ENCODE measurements at places on chromosomes 12 and 14. TPM values are rescaled to one million over a fixed set of nuclear protein-coding genes. Genes with fewer than 3 reads are reported as not detected.
A peak's percentile ranks its signal among the peaks of the same experiment; 100 is the strongest.

The PTHLH gene
- polyA plus RNA-seq: 0.81 TPM

The CLECL1 gene
- 0.32 TPM for polyA plus RNA-seq

The SINHCAF gene
- polyA plus RNA-seq: 279 TPM

The BHLHE41 gene
- polyA plus RNA-seq: 1.4 TPM

DNA sequence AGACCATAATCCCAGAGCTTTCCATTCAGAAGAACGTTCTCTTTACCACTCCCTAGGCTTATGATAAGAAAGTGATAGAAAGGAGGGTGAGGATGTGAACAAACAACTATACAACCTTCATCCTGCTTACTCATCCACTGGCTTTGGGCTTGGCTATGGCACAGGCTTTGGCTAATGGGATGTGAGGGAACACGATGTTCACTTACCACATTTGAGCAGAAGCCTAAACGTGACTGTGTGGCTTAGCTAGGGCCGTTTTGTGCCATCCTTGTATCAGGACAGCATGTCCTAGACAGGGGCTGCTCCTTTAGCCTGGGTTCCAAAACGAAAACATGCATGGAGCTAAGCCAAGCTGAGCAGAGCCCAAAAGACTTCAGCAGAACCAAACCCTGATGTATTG, 118.6 kb upstream of the CCDC175 start:
- DNase-seq: no peak

GRCh38 chr14:96863327-96863985, 66.3 kb downstream of the VRK1 start:
- no peak for DNase-seq

GRCh38 chr14:51776102-51776894, 84.1 kb upstream of the GNG2 start:
- DNase-seq: peak; percentile 41

DNA sequence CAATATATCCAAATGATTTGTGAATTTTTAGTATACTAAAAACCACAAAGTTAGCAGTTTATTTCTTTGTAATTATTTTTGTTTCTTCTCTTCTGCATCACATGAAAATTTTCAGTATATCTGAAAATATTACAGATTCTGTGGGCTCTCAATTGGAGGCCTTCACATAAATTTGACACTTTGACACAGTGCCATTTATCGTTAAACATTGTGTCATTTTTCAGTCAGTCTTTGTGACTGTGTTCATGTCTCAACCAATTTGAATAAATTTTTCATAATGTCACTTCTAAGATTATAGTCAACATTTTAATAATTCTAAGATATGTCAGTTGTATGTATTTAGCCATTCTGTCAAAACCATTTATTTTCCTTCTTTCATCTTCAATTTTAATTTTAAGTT, 1303.0 kb downstream of the LRFN5 start:
- no peak for DNase-seq

DNA sequence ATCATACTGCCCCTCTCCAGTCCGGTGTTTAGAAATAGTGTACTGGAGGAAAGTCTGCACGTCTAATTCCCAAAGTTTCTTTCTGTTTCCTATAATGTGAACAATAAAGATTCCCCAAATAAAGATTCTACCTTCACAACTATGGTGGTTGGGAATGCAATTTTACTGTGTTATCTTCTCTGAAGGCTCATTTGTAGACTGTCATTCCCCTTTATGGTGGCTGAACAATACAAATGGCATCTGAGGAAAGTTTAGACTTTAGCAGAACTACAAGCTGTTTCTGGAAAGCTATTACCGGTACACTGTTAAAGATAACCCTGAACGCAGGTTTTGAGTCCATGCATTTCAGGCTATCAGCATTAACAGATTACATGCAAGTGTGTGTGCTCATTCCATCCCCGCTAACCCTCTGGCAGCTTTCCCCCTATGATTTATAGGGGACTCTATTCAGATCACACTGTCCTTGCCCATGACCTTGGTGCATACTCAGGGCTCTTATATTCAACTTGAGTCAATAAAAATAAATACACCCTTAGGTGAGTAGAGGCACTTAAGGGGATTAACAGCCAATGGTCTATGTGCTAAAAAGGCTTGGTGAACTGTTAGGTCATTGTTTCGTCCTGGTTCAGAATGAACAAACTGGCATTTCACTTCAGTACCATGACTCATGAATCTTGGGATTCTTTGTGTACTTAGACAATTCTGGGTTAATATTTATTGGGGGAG, 60.7 kb upstream of the PYGL start:
- no peak for DNase-seq

DNA sequence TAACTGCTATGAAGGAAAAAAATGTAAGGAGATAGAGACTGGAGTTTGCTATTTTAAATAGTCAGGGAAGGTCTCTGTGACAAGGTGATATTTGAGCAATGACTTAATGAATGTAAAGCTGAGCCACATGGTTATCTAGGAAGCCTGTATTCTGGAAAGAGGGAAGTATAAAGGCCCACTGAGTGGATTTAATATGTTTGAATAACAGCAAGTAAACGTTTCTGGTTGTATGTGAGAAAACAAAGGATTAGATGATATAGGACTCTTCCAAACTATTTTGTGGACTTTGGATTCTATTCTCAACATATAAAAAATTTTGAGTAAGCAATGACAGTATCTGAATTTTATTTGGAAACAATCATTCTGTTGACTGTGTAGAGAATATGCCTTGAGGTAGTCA, 5.2 kb downstream of the LRRIQ1 start:
- DNase-seq: no peak

DNA sequence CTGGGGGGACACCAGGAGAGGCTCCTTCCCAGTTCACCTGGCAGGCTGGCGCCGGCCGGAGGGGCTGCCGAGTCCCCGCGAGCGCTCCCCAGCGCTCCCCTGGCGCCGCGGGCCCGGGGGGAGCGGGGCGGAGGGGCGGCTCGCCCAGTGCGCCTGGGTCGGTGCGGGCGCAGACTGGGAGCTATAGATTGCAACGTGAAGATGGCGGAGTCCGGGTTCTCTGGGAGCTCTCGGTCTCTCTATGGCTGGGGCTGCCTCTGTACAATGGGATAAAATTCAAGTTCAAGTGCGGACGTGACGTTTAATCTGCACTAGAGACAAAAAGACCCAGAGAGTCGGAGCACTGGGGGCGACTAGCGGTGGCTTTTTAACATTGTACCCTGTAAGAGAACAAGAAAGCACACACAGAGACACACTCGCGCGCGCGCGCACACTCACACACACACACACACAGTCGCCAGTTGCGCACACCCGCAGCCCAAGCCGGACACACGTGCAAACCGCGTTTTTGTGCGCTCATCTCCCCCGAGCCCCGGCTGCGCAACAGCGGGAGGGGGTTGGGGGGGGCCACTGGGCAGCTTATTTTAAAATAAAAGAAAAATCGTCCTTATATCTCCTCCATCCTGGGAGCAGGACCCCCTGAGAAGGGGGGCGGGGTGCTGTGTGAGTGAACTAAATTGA, at the start of gene BCL11B:
Gene BCL11B (minus strand): TSS at position 247 of the 681 bp plus-strand sequence. CDS start 979 bp downstream, outside the sequence.
- peak; percentile 90 for DNase-seq

DNA sequence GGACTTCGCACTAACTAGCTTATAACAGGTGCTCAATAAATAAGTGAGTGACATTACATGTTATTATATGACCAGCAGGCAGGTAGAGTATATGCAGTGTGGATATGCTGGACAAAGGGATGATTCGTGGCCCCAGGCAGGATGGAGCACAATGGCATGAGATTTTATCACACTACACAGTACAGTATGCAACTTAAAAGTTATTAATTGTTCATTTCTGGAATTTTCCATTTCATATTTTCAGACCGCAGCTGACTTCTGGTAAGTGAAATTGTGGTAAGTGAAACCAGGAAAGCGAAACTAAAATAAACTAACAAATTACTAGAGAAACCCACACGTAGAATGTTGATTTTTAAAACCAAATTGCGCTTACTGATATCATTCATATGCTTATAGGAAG, 3.3 kb downstream of the PARP11 start:
- no peak for DNase-seq

GRCh38 chr12:117143008-117143532, 43.9 kb upstream of the TESC start:
- DNase-seq: peak; percentile 39

DNA sequence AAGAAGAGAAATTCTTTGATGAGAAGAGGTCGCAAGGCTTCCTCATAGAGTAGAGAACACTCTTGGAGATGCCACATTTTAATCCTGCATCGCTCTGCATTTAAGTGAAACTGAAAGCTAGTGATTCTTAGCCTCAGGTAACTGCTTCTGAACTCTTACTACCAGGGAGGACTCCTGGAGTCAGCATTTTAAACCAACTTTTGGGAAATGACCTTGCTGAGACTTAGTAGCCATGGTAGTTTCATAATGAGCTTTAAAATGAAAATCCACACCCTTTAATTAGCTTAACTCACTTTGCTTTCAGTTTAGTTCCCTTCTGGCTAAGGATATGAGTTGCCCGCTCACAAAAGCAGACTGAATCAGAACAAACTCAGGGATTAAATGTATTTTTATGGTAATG, 80.3 kb downstream of the SYNE2 start:
- no peak for DNase-seq

DNA sequence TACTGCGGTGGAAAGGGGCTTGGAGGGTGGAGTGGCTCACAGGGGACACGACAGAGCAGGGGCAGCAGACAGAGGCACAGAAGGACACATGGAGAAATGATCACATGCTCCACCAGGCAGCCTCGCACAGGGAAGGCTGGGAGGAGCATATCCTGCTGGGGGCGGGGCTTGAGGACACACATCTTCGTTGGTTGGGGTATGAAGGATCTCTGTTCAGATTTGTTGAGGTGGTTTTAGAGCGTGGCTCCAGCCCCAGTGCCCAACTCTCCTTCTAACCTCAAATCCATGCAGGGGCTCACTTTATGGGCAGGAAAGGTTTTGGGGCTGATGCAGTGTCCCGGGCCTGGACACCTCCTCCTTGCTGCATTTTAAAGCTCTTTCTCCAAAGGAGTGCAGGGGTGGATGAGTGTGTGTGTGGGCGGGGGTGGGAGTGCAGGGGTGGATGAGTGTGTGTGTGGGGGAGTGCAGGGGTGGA, 733 bp upstream of the P3H3 start:
- no peak for DNase-seq

DNA sequence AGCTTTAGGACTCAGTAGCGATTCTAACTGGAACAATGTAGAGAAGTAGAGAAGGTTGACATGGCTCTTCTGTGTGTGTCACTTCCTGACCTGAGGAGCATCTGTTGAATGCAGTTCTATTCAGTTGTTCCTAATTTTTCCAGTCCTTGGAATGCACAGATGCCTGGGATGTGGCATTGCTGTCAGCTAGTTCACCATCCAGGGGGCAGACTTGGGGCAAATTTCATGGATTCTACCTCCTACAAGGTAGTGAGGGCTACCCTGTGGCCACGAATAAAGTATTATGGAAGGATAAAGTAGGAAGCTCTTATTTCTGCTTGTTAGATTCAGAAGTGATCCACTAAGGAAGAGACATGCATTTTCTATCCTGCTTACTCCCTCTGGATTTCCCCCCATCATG, 74.4 kb upstream of the GPATCH2L start:
- no peak for DNase-seq
